ENCODE measurements at places on chromosomes 12 and 14.
A peak's percentile ranks its signal among the peaks of the same experiment; 100 is the strongest.

DNA sequence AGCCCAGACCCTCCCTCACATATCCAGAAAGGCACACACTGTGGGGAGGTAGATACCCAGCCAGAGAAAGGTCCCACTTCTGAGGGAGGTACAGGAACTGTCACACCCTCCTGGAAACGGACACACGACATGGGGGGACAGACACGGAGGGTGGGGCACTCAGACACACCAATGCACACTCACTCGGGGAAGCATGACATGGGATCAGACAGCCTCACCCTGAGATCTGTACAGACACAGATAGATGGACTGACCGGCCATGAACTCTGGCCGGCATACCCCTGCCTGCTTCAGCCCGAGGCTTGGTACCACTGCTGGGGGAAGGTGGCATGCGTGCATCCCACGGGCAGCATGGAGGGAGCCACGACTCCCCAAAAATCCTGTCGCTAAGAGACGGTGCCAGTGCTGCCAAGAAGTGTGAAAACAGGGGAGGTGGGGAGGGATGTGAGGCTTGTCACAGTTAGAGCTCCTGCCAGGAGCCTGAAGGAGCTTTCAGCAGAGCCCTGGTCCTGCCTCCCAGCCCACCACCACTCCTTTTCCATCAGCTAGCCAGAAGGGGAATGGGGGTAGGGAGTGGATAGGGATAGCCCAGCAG lies 571 bp downstream of the CPNE6 start:
- peak; percentile 61 for DNase-seq

GRCh38 chr12:53735556-53735955 lies 8.3 kb upstream of the CALCOCO1 start:
- DNase-seq: peak; percentile 98

- DNase-seq: no peak
Observed at GRCh38 chr14:37466623-37467088, 128.4 kb downstream of the FOXA1 start.

- DNase-seq: no peak
Observed at GRCh38 chr12:12249216-12250050, 17.4 kb downstream of the LRP6 start.

DNA sequence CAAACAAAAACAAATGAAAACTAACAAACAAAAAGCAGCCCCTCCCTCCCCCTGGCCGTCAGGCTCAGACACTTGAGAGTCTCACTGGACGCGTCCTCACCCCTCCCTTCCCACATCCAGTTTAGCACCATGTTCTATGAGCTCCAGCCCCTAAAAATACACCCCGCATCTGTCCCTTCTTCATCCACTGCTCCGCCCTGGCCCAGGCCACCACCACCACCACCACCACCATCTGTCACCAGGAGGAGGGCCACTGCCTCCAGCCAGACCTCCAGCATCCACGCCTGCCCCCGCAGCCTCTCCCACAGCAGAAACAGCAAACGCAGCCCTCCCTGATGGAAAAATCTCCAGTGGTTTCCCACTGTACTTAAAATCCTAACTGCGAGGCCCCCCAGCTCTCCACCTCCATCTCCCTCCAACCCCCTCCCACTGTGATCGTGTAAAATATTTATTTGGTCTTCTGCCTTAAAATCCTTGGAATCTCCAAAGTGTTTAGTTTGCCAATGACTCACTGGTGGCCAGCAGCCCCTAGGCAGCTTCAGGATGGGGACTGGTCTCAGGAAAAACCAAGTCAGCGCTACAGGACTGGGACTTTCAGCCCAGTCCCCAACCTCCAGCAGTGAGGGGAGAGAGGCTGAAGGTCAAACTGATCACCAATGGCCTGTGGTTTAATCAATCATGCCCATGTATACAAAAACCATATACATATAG lies 95.1 kb downstream of the SCARB1 start:
- DNase-seq: no peak

DNA sequence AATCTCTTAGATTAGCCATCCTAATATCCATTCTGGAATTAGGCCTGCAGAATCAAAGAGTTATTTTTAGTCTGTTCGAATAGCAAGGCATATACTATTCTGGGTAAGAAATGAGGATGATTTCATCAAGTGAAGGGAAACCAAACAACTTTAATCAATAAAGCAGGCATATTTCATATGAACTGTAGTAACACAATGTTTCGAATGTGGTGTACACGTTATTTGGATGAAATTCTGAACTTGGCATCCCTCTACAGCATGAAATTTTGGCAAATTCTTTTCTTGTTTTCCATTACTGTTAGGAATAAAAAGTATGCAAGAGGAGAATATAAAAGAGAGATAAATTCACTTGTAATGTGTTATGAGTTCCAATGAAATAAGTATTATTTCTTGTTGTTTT lies 1233.3 kb upstream of the SEL1L start:
- no peak for DNase-seq

DNA sequence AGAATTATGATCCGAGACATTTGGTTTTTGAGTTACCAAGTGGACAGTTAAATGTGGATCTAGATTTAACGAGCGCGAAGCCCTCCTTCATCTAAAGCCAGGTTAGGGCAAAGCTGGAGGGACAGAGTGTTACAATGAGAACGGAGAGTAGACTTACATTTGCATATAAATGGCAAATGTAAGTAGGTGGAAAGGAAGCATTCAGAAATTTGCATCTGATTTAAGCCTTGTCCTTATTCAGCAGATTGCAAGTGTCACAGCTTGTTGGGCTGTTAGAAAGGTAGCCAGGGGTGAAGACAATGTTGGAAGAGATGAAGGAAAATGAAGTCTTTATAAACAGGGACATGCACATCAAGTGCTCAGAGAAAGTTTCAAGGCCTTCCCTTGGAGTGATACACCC lies 806.2 kb downstream of the GALC start:
- DNase-seq: no peak
